ENCODE measurements at places on chromosomes 7 and 10. TPM values are rescaled to one million over a fixed set of nuclear protein-coding genes. Genes with fewer than 3 reads are reported as not detected.

Gene CDK6
- total RNA-seq, result 22.2 TPM

Gene AGR2
- not detected for total RNA-seq

- H3K27me3 ChIP-seq, result no peaks in the 10 kb centered on the region
- H3K36me3 ChIP-seq, result no peaks in the 10 kb centered on the region
- no peak for DNase-seq
- no peak overlapping the region for H3K4me3 ChIP-seq
- H3K4me1 ChIP-seq, result no peaks in the 10 kb centered on the region
Measured at GRCh38 chr7:117384688-117385362, 42.5 kb downstream of the ASZ1 start.

DNA sequence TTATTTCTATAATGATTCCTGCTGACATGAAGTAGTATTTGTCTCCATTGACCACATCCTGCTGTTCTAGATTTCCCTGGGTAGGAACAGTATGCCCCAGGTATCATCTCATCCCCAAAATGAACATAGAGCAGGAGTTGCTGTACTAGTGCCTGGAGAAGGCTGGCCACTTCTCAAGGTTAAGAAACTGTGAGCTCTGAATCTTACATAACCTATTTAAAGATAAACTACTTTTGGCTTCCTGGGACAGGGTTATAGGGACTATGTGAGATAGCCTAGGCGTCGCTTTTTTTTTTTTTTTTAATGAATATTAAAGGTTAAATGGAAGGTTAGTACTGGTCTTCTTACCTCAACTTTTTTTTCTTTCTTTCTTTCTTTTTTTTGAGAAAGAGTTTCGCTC, 103.0 kb downstream of the LRRC4 start:
- H3K4me1 ChIP-seq, result peaks cover 21% of the 10 kb centered on the region
- no peak overlapping the region for H3K27ac ChIP-seq
- no peaks in the 10 kb centered on the region for H3K27me3 ChIP-seq
- no peak overlapping the region for H3K4me3 ChIP-seq
- peaks cover 13% of the 10 kb centered on the region for H3K36me3 ChIP-seq
- DNase-seq, result no peak

Gene SPDYE8
- total RNA-seq, result not detected

DNA sequence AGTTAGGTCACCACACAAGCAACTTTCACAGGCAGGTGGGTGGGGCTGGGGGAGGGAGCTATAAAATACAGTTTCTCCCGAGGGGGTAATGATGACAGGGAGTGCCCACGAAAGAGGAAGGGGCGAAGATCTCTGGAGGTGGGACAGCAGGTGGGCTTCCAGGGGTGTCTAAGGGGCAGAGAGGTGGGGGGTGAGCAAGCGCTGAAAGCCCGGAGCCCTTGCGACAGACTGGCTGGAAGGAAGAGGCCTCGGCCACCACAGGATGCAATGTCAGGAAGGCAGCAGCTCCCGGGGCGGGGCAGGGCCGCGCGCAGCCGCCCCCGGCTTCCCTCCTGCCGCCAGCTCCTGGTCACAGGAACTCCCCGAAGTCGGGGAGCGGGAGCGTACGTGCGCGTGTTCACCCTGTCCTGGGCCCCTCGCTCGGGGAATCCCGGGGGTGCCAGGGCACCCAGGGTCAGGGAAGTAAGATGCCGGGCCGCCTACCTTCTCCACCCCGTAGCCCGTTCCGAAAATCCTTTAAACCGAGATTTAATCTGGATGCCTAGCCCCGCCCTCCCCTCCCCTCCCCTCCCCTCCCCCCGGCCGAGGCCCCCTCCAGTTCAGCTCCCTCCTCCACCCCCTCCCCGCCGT, 105.2 kb upstream of the PPIF start:
- peak overlapping the region; percentile 78 for H3K27ac ChIP-seq
- H3K27me3 ChIP-seq, result no peaks in the 10 kb centered on the region
- H3K36me3 ChIP-seq, result no peaks in the 10 kb centered on the region
- DNase-seq, result no peak
- H3K4me1 ChIP-seq, result peaks cover 96% of the 10 kb centered on the region

Gene CCL24
- total RNA-seq, result 0.99 TPM

DNA sequence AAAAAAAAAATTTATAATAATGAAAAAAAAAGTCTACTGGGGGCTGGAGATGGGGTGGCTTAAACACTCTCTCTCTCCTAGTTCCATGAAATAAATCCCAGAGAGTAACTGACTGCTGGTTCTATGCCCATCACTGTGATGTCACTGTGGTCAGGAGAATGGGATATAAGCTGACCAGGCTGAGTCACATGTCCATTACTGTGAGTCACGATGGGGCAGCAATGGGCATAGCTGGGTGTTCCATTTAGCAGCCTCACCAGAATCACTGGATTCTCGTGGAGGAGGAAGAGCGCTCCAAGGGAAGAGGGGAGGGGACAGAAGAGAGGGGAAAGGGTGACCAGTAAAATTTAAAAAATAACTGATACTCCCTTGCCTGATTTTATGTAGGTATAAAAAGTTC, 37.1 kb downstream of the MASTL start:
- peaks cover 21% of the 10 kb centered on the region for H3K36me3 ChIP-seq
- no peaks in the 10 kb centered on the region for H3K27me3 ChIP-seq
- H3K4me1 ChIP-seq, result no peaks in the 10 kb centered on the region
- H3K27ac ChIP-seq, result no peak overlapping the region
- no peak overlapping the region for H3K4me3 ChIP-seq

- H3K36me3 ChIP-seq, result no peaks in the 10 kb centered on the region
- peaks cover 5% of the 10 kb centered on the region for H3K27me3 ChIP-seq
- no peak for DNase-seq
- no peaks in the 10 kb centered on the region for H3K4me1 ChIP-seq
- H3K4me3 ChIP-seq, result no peak overlapping the region
Measured at GRCh38 chr7:85041605-85042216, 145.1 kb downstream of the SEMA3D start.
